Activated naive CD4-positive, alpha-beta T cell treated with anti-CD3 and anti-CD28 coated beads, Interleukin-2, amount 50 U/mL, for 72 hours (primary cell): ENCODE measurements at places on chromosomes 7 and 10.

DNA sequence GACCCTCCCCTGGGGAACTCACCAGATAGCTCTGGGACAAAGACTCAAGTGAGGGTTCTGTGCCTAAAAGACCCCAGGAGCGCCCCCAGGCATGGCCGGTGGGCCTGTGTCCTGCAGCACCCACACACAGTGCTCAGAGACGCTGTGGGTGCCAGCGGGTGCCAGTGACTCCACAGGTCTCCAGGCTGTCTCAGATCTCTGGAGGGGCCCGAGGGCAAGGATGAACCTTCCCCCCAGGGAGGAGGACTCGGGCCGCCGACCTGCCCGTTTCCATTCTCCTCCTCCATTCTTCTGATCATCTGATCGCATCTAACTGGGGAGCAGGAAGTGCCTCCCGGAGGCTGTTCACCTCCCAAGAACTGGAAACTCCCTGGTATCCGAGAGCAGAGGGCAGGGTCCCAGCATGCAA, 980 bp downstream of the ADAM8 start:
- no peak for DNase-seq

GRCh38 chr10:66748217-66748616, 177.6 kb upstream of the LRRTM3 start:
- DNase-seq: no peak

- no peak for DNase-seq
Observed at GRCh38 chr7:5363729-5364128, 59.9 kb downstream of the TNRC18 start.

DNA sequence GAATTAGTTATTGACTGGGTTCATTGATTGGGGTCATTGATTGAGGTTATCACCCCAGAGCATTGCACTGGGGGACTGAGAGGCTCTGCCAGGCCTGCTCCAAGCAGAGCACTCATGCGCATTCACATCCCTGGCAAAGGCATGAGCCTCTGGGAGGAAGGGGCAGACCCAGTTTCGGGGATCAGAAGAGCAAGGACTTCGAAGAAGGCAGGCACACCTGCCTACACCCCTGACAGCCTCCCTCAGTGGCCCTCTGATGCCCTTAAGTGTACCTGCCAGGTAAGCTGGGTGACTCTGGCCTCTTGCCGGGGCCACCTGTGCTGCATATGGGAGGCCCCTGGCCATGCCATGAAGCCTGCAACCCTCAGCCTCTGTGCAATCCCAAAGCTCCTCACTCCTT, 181.1 kb downstream of the PTPN20 start:
- no peak for DNase-seq

- DNase-seq: no peak
Observed at GRCh38 chr7:22137466-22137865, 191.8 kb upstream of the CDCA7L start.
